ENCODE measurements at places on chromosomes 12 and 14.
A peak's percentile ranks its signal among the peaks of the same experiment; 100 is the strongest.

- no peak for DNase-seq
Measured at GRCh38 chr12:116959198-116959460, 48.4 kb downstream of the FBXW8 start.

GRCh38 chr12:105878964-105879363 lies 259.8 kb downstream of the NUAK1 start:
- no peak for DNase-seq

GRCh38 chr14:38107216-38107631 lies 100.5 kb upstream of the SSTR1 start:
- no peak for DNase-seq

- DNase-seq = no peak
Measured at GRCh38 chr14:92412912-92413311, 89.9 kb downstream of the SLC24A4 start.

GRCh38 chr12:122730215-122731014 lies at the start of gene HCAR1:
Gene HCAR1 (minus strand): TSS chr12:122730844. CDS start chr12:122730339, 505 bp downstream.
- peak; percentile 41 for DNase-seq

- DNase-seq = no peak
Measured at GRCh38 chr12:113116875-113117274, 18.7 kb downstream of the RASAL1 start.

DNA sequence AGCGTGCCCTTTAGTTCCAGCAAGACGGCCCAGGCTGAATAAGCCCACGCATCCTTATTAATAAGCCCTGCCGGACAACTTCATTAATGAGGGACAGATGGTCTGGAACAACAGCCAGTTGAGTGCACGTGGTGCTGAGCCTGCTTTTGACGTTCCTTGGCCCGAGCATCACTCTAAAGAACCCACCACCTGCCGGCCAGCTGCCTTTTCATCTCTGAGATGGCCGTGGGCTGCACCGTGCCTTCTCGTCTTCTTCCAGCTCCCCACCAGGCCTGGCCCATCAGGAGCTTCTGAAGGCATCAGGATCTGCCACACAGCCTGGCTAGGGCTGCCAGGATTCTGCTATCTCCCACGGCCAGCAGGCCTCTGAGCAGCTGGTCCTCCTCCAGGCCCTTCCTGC lies 80.0 kb downstream of the AACS start:
- DNase-seq = no peak

DNA sequence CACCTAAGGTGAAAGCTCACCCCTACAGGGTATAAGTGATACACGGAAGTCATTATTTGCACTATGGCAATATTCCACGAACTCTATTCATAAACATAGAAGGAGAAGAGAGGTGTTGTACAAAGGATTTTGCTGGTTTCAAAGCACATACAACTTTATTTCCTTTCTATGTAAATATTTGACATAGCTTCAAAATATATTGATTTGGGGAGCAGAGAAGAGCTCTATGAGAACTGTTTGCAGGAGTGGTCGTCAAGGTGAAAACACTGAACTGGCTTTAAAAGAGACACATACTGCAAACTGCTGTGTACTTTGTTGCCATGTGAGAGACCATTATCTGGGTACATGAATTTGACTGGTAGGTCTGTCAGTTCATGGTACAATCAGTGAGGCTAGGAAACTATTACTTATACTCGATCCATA lies 16.7 kb downstream of the CNIH1 start:
- DNase-seq = no peak

GRCh38 chr14:64569138-64569631 lies 19.4 kb downstream of the PPP1R36 start:
- peak; percentile 57 for DNase-seq

DNA sequence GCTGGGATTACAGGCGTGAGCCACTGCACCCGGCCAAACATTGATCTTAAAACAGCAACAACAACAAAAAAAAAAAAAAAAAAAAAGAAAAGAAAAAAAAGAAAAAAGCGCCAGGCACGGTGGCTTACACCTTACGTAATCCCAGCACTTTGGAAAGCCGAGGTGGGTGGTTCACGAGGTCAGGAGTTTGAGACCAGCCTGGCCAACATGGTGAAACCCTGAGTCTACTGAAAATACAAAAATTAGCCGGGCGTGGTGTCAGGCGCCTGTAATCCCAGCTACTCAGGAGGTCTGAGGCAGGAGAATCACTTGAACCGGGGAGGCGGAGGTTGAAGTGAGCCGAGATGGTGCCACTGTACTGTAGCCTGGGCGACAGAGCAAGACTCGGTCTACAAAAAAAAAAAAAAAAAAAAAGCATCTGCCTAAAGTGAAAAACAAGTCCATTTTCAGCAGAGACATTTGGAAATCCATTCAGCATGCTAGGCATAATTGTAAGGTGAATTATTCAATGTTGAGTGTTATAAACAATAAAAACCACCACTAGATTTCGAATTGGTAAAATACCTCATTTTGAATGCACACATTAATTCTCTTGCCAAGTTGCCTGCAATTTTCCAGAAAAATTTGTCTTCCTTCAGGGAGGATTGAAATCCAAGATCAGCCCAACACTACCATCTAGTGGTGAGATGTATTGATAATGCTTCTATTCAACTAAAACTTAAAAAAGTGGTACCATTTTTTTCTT lies 8.0 kb upstream of the CERS5 start:
- no peak for DNase-seq

DNA sequence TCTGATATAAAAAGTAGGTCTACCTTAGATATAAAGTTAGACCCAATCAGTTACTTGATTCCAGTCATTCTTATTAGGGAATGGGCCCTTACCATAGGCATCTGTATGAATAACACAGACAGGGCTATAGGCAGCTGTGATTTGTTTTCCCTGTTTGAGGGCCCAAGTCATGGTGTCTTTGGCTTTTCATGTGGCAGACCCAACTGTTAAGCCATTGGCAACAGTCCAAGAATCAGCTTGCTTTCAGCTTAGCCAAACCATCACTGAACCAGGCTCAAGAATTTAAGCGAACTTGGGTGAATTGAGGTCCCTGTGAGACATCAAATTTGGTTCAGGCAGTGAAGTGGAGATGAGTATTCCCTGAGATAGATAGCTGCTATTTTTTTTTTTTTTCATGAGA lies 111.2 kb downstream of the LRRIQ1 start:
- no peak for DNase-seq

- no peak for DNase-seq
Measured at GRCh38 chr14:90358359-90358758, 26.6 kb upstream of the NRDE2 start.

GRCh38 chr14:67982711-67983608 lies 163.4 kb downstream of the RAD51B start:
- DNase-seq = no peak

GRCh38 chr12:105292705-105293104 lies 37.8 kb upstream of the C12orf75 start:
- no peak for DNase-seq

DNA sequence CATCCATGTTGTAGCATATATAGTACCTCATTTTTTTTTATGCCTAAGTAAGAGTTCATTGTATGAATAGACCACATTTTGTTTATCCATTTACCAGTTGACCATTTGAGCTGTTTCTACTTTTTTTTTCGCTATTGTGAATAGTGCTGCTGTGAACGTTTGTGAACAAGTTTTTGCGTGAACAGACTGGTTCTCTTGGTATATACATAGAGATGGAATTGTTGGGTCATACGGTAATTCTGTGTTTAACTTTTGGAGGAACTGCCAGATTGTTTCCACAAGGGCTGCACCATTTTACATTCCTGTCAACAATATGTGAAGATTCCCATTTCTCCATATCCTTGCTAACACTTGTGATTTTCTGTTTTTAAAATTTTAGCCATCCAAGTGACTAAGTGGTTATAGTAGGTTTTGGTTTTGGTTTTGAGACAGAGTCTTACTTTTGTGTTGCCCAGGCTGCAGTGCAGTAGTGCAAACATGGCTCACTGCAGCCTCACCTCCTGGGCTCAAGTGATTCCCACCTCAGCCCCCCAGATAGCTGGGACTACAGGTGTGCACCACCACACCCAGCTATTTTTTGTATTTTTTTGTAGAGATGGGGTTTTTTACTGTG lies 68.3 kb upstream of the AMN start:
- DNase-seq = no peak

DNA sequence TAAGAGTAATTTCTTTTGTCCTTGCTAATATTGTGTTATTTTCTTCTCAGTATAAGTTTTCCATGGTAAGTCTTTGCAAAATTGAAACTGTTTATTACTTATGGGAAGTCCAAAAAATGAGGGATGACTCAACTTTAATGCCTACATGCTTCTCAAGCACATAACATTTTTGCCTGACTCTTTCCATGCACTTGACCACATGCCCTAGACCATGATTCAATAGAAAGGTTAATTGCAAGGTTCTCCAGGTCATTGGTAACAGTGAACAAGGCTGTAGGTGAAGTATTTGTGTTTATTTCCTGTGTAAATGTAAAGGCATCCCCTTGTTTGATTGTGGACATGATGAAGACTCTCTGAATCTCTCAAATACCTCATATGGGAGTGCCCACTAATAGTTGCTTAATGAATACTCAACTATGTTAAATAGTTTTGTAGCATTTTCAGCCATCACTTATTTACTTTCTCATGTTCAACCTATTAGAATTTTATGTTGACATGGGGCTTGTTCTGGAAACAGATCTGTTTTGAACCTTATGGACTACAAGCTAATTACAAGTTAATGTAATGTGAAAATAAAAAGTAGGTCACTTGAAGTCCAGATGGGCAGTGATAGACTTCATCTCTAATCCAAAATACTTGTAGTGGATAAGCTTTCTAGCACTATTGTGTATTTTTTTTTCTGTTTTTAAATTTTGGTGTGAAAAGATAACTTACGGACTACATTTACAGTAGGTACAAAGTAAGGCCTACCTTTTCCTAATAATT lies 131.7 kb downstream of the TMTC2 start:
- no peak for DNase-seq

- no peak for DNase-seq
Measured at GRCh38 chr14:62988967-62989366, 56.3 kb downstream of the KCNH5 start.

Data from right hindlimb (tissue), 1 donor.